ENCODE measurements at places on chromosomes 6 and 20.

GRCh38 chr6:76072562-76072961 lies at the start of gene IMPG1:
Gene IMPG1, minus strand, starts transcription at chr6:76072662. Its CDS starts 174 bp downstream, at chr6:76072488.
- no peak for DNase-seq

GRCh38 chr6:64717281-64717680 lies 989.7 kb downstream of the EYS start:
- no peak for DNase-seq

DNA sequence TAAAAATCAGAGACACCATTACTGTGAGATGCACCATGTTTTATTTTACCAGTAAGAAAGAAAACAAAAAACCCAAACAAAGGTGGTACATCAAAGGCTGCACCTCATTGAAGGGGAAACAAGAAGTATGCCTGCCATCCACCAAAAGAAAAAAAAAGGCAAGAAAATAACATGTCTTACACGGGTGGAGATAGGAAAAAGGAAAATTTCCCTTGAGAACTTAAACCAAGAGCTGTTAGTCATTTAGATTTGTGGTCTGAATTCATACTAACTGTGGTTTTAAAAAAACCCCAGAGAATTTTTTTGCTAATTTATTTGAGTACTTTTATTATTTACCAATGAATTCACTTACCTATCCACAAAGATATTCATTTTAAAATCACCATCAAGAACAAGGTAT lies 144.0 kb downstream of the LRRC1 start:
- no peak for DNase-seq

GRCh38 chr6:156954191-156954590 lies 177.0 kb downstream of the ARID1B start:
- no peak for DNase-seq

DNA sequence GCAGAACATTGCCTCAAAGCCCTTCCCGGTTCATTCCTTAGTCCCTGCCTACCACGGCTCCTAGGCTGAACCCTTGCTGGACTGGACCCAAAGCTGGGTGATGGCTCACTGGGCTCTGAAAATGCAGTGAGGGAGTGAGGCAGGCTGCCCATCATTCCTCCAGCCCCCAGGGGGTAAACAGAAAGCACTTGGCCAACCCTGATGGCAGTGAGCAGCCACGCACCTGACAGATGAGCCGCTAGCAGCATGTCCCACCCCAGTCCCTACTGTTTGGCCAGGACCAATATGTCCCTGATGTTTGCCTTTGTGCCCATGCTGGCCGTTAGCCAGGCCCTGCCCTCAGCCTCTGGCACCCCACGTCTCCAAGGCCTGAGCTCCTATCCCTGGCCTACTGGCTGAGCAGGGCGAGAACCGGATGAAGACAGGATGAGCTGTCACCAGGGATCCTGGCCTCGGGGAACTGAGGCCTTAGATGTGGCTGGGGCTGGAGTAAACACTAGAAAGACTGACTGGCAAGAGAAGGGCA lies 19.4 kb upstream of the BAK1 start:
- no peak for DNase-seq

DNA sequence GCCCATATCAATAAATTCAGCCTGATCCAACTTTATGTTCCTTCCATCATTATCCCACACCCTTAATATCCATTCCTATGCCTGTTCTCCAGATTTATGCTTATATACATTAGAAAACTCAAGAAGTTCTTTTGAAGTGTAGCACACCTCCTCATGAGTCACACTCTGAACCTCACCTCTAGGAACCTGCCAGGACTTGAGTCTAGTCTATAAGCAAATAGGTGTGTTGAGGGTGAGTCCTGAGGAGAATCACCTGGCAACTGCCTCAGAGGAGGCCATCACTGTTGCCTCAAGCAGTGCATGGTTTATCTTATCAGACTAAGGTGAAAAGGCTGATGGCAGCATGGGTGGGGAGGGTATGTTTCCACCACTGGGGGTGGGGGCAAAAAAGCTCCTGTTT lies 496.7 kb downstream of the C6orf118 start:
- DNase-seq: no peak

DNA sequence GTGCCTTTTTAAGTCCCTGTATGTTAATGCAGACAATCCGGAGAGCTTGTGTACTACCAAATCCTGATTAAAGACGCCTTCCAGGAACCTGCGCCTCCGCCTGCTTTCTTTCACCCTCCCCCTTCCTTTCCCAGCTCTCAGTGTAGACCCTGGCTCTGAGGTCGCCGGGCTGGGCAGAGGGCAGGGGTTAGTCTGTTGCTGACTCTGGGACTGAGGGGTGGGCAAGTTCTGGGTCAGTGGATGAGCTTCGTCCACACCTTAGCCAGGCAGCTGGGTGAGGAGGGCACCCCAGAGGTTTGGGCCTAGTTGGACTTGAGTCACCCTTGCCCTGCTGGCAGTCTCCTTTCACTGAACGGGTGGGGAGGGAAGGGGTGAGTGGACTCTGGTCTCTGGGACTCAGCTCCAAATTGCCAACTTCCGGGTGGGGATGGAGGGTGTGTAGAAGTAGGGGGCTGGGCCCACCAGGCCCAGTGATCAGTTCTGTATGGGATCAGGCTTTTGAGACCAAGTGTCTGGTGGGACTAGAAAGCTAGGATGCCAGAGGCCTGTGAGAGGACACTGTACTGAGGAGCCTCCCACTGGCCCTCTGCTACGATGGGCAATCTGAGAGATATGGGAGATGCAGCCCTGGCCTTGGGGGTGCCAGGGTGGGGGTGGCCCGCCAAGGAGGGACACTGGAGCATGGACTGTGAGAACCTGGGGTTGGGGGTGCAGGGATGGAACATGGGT lies 21.3 kb upstream of the SLC22A7 start:
- no peak for DNase-seq

GRCh38 chr6:36839749-36840431 lies 646 bp upstream of the CPNE5 start:
- no peak for DNase-seq

DNA sequence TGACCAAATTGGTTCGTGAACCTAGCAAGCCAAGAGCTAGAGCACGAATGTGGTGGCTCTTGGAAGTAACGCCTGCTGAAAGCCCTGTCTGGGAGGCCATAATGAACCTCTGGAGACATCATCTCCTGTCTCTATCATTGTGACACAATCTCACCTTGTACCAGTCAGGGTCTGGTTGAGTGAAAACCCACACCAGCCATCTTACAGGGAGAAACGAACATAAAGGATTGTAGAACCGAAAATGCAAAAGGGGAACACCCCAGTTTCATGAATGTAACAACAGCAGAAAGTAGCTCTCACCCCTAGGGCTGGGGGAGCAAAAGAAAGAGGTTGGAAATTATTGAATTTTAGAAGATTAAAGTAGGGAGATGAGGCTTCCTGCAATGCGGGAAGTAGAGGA lies 50.9 kb upstream of the TAB2 start:
- DNase-seq: no peak

- DNase-seq: no peak
Measured at GRCh38 chr6:149861603-149862423, 2.3 kb downstream of the LRP11 start.

- no peak for DNase-seq
Measured at GRCh38 chr20:59193325-59193724, 29.7 kb downstream of the ZNF831 start.

GRCh38 chr20:64063389-64064144 lies 569 bp downstream of the TCEA2 start:
- no peak for DNase-seq

GRCh38 chr6:145887969-145888368 lies 73.4 kb upstream of the FBXO30 start:
- DNase-seq: peak; percentile 4

DNA sequence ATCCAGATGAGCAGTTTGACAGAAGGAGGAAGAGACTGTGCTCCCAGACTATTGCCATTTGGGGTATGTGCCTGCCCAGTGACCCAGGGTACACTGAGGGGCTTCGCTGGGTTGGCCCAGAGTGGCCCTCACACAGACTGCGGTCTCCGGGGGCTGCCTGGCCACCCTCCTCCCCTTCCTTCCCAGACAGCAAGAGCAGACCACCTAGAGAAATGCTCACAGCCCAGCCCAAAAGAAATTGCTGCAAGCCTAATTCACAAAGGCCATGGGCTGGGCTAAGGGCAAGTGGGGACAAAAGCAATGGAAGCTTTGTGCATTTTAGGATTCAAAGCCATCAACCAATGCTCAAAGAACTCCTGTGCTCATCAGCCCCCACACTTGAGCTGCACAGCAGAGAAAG lies 277.6 kb downstream of the CDC5L start:
- no peak for DNase-seq

DNA sequence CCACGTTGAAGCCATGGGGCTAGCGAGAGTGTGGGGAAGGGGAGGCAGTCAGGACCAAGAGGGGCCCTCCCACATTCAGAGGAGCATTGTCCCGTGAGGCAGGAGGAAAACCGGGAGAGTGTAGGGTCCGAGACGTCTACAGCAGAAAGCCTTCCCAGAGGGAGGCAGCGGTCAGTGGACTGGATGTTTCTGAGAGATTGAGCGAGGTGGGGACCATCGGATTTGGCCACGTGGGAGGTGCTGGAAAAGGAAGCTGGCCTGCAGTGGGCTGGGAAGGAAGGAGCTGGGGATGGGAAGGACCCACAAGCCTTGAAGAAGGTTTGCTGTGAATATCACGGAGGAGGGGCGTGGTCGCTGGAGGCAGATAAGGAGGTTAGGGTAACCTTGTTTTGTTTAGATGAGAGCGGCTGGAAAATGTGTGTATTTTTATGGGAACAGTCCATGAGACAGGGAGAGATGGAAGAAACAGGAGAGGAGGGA lies 119.0 kb upstream of the RNF24 start:
- DNase-seq: no peak

DNA sequence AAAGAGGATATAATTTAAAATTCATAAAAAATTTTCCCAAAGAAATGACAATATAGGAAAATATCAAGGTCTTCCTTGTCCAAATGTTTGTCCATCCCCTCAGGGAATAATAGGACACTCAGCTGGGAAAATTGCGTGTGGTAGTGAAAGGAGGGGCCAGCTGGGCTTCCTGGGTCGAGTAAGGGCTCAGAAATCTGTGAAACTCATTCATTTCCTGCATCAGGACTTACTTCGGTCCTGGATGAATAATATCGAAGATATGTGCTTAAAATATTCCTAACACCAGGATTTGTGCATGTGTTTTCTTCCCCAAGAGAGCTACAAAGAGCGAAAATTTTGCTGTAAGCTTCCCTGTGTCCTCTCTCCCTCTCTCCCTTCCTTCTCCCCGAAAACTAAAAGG lies 118.2 kb upstream of the GJE1 start:
- DNase-seq: no peak

DNA sequence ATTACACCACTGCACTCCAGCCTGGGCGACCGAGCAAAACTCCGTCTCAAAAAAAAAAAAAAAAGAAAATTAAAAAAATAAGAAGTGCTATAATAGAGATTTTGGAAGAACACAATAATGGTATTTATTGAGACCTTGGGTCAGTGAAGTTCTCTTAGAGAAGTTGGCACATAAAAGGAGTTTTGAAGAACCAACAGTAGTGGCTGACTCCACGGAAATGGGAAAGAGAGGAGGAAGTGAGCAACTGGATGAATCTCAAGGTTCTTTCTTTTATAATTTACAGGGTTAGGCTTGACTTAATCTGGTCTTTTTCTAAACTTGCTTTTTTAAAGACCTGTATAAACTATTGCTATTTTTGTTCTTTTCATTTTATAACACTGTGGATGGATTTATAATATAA lies 52.8 kb downstream of the TOMM6 start:
- DNase-seq: no peak

- no peak for DNase-seq
Measured at GRCh38 chr20:64183313-64183712, 19.1 kb downstream of the MYT1 start.

- DNase-seq: no peak
Measured at GRCh38 chr6:147397306-147397705, 111.2 kb upstream of the SAMD5 start.
